ENCODE measurements at places on chromosomes 13 and 19. TPM values are rescaled to one million over a fixed set of nuclear protein-coding genes. Genes with fewer than 3 reads are reported as not detected.

The NLRP11 gene
- not detected for polyA plus RNA-seq

The ZNF135 gene
- 14.1 TPM for polyA plus RNA-seq

The GARIN5A gene
- polyA plus RNA-seq = 4.9 TPM

The ZNF667 gene
- 12.7 TPM for polyA plus RNA-seq

The SIGLEC9 gene
- 1.1 TPM for polyA plus RNA-seq

The IGSF23 gene
- polyA plus RNA-seq = not detected

The PDE4A gene
- polyA plus RNA-seq = 4.2 TPM

The REEP6 gene
- 2.4 TPM for polyA plus RNA-seq

The DAND5 gene
- 0.18 TPM for polyA plus RNA-seq

The LGI4 gene
- polyA plus RNA-seq = 9.2 TPM

The ZNF837 gene
- polyA plus RNA-seq = 0.70 TPM

The HRC gene
- 124 TPM for polyA plus RNA-seq

- no peak for DNase-seq
Measured at GRCh38 chr13:34172048-34172447, 354.1 kb downstream of the RFC3 start.

GRCh38 chr13:44768775-44769581, 192.8 kb upstream of the TSC22D1 start:
- no peak for DNase-seq

- DNase-seq = no peak
Measured at GRCh38 chr19:10744801-10745293, 27.0 kb downstream of the DNM2 start.

DNA sequence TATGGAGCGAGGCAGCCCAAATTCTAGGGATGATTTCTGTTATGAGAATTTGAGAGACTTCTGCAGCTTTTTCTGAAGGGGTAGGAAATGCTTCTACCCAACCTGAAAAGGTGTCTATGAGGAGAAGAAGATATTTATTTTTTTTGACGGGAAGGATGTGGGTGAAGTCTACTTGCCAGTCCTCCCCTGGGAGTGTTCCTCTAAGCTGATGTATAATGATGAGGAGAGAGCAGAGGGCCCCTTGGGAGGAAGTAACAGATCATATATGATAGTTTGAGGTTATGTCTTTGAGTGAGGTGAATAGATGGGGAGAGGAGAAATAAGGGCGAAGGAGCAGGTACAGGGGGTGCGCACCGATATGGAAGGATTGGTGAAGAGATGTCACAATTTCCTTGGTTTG, 910.6 kb upstream of the SLITRK5 start:
- no peak for DNase-seq

GRCh38 chr13:45473627-45474026, 8.9 kb downstream of the COG3 start:
- DNase-seq = no peak

GRCh38 chr13:74203576-74203975, 69.4 kb upstream of the KLF12 start:
- DNase-seq = peak; percentile 38

GRCh38 chr19:7670150-7670783, 1.4 kb downstream of the RETN start:
- DNase-seq = no peak

- no peak for DNase-seq
Measured at GRCh38 chr13:34017231-34017630, 199.3 kb downstream of the RFC3 start.

DNA sequence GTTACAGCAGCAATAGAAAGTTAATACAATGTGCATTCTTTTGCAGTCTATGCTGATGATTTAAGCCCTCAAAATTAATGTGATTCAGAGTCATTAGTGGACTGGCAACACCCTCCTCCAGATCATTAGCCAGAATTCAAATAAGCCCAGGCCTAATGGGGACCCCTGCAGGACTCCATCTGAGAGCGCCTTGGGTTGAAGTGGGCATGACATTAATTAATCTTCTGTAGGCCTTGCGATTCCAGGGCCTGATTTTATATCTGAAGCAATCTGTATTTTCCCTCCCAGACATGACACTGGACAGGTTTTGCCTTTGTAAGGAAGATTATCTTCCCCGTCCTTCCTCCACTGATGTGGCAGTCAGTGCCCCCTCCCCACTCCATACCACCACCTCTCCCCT, 442.9 kb downstream of the FOXO1 start:
- DNase-seq = no peak

DNA sequence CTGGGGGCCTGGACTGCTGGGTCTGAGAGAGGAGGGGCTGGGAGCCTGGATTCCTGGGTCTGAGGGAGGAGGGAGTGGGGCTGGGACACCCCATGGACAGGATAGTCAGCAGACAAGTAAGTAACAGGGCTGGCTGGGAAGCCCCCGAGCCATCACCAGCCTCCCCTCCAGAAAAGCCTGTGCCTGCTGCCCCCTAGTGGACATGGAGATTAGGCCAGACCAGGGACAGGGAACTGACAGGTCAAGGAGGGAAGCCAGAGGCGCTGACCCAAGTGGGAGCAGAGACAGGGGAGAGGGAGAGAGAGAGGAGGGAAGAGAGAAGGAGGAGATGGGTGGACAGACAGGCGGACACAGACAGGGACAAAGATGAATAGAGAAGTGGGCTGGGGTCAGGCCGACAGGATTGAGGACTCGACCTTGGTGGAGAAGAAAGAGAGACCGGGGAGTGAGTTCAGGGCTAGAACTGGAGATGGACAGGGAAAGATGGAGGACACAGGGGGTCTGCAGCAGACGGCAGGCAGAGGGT, 6.7 kb upstream of the ERFL start:
- DNase-seq = peak; percentile 78

- DNase-seq = no peak
Measured at GRCh38 chr13:84358601-84359000, 476.3 kb upstream of the SLITRK1 start.

- DNase-seq = no peak
Measured at GRCh38 chr13:77853703-77854102, 64.9 kb downstream of the EDNRB start.

DNA sequence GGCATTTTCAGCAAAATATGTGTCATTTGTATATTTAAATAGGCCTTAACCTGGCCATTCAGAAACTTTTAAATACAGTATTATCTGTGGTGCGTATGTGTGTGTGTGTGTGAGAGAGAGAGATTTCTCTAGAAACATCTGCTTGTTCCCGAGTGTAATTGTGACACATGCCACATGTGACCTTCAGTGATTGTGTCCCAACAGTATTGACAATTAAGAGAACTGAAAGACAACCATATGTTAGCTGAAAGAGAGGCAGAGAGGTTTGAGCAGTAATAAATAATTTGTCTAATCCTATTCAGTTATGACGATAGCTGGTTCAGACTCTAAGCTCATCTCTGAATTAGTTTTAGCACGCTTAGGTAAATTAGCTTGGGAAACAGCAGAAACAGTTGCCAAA, 1503.1 kb downstream of the PCDH9 start:
- DNase-seq = no peak

DNA sequence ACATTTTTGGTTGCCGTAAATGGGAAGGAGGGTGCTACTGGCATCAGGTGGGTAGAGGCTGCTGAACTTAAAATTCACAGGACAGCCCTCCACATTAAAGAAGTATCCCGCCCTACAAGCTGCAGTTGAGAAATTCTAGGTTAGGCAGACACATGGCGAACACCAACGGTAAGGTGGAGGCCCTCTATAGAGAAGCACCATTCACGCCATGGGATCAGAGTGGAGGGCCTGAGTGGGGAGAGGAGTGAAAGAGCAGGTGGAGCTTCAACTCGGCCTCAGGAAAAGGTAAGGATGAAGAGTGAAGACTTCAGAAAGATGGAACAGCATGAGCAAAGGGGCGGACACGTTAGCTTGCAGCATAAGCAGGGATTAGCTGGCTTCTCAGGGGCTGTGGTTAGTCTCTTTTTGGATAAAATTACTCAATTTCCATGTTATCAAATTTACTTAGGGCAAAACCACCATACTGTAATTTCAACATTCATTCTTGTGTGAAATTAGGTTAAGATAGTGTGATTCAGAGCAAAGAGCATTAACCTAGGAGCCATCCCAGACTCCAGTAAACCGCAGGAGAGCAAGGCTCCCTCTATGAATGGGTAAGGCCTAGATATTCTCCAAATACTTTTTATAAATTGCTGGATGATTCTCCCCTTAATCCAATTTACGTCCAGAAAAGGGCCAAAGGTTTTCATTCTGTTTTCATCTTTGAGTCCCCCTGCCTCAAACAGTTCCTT, 1.2 kb downstream of the EEF1AKMT1 start:
- no peak for DNase-seq

GRCh38 chr13:96768524-96768923, 225.8 kb downstream of the OXGR1 start:
- DNase-seq = no peak

- DNase-seq = no peak
Measured at GRCh38 chr19:23399443-23399842, 4.2 kb upstream of the ZNF91 start.

GRCh38 chr13:65677906-65678305, 1552.2 kb downstream of the PCDH9 start:
- DNase-seq = no peak

- no peak for DNase-seq
Measured at GRCh38 chr13:44435919-44436510, 62.4 kb downstream of the SERP2 start.

GRCh38 chr13:71218960-71219359, 648.0 kb downstream of the DACH1 start:
- no peak for DNase-seq

GRCh38 chr13:113076681-113077401, 28.8 kb upstream of the F7 start:
- DNase-seq = no peak

All from muscle of back (tissue), 13 donors.